ENCODE measurements at places on chromosomes 11 and 22. TPM values are rescaled to one million over a fixed set of nuclear protein-coding genes. Genes with fewer than 3 reads are reported as not detected.

DNA sequence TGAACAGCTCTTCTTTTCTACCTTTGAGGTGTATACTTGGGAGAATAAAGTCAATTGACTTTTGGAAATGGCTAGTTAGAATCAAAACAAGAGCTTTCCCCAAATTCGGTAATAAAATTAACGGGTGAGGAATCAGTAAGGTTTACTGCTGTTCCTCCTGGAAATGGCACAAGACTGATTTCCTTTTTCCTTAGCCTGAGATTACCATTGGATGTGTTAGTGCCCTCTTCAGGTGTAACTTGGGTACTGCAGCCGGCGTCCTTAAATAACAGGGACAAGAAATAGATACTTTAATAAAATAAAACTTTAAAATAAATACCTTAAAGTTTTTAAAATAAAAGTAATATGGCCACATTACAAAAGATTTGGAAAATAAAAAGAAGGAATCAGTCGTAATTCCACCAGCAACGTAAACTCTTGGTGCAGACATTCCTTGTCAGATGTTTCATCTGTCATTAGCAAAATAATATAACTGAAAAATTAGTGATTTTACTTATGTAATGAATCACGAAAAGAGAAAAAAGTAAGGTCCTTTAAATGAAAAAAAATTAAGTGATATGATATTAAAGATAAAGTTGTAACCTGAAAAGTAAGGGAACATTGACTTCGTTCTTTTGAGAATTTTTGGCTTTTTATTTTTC, 29.7 kb downstream of the ZFTA start:
- no peak for DNase-seq

- no peak for DNase-seq
Observed at GRCh38 chr22:31346733-31347250, 646 bp upstream of the PATZ1 start.

DNA sequence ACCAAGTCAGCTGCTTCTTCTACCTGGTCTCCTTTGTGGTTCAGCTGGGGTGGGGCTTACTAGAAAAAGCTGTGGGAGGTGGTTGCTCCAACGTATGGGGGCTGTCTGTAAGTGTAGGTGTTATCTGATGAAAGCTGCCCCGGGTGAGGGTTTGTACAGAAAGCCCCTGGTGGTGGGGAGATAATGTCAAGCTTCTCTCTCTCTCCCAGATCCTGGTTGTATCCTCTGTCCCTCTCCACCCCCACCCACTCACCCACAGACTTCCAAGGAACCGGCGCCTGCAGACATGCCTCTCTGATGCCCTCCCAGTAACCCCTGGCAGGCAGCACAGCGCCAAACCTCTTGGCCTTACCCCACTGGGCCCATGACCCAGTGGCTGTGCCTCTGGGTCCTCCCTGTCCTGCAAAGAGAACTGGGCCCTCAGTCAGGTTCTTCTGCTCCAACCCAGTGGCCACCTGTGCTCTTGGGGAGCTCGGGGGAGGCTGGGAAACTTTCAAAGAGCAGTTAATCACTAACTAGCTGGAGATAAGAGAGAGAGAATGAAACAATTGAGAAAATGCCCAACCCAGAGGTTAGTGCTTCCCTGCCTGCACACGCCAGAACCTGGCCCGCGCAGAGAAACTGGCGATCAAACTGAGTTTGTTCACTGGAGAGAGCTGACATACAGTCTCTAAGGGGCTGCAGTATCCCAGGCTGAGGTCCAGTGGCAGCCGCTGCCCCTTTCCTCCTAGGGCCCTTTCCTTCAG, 20.4 kb upstream of the EHF start:
- no peak for DNase-seq

DNA sequence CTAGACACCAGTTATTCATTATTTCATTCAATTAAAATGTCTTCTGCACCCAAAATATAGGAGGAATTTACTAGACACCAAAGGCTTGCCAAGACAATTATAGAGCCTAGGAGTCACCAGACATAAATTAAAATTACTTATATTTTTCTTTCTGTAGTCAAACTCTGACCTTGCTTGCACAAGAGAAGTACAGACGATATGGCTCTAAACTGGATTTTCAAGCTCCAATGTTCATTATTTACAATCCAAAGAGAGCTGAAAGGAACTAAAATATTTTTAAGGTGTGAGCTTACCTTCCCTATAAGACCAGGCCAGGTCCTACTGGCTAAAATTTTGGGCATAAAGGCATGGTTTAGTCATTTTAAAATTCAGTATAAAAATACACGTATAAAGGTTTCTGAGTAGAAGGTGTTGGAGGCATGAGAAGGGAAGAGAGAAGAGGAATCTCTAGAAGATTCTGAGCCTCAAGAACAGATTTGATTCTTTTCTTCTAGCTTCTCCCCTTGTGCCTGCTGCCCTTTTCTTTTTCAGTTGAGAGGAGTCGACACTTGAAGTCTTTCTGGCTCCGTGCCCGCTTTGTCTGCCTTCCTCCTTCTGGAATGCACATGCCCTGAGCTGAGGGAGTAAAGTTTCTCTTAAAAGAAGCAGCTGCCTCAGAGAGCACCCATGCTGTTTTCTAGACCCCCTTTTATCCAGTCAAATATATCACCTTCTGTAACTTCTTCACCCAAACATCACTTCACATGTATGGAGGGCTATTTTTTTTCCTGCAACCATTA, 13.5 kb downstream of the C11orf97 start:
- DNase-seq = no peak

GRCh38 chr11:57459164-57460021, 935 bp upstream of the RTN4RL2 start:
- DNase-seq = no peak

DNA sequence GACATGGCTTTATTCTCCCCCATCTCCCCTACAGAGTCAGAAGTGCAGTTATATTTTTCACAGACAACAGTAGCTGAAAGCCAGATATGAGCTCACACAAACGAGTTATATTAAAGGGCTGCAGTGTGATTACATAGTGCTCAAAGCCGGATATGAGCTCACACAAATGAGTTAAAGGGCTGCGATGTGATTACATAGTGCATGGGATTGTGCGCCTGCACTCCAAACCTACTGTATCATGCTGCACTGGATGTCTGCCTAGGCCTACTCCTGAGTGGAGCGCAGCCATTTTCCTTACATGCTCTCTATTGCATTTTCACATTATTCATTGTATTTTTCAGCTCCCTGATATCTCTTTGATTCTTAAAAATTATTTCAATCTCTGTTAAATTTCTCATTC, 414.6 kb upstream of the LARGE1 start:
- no peak for DNase-seq

DNA sequence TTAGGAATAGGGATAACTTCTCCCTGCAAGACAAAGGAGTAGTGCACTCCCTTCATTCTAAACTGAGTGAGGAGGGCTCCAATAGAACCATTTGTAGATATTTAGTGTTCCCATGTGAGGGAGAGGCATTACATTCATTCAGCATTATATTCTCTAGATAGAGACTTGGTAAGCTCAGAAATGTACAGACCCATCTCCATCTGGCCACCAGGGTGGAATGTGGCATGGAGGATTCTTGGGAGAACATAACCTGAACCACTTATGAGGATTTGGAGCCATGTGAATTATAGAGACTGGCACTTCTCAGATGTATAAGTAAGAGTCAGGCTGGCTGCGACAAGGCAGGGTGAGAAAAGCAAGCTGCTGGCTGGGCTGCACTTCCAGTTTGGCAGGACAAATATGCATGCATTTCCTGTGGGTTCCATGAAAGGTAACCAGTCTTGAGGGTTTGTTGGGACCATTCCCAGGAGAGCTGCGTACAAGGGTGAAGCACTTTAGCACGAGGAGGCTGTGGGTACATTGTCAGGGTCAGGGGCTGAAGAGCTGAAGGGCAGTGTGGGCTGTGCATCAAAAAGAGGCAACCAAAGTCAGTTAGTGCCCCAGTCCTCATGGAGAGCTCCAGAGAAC, 9.2 kb downstream of the RRP8 start:
- DNase-seq = no peak

- DNase-seq = no peak
Observed at GRCh38 chr11:32464078-32464477, 28.7 kb upstream of the WT1 start.

- DNase-seq = no peak
Observed at GRCh38 chr11:72039856-72040401, 40.4 kb downstream of the NUMA1 start.

- peak; percentile 98 for DNase-seq
Observed at GRCh38 chr22:37804881-37805809, 2.6 kb upstream of the GCAT start.

DNA sequence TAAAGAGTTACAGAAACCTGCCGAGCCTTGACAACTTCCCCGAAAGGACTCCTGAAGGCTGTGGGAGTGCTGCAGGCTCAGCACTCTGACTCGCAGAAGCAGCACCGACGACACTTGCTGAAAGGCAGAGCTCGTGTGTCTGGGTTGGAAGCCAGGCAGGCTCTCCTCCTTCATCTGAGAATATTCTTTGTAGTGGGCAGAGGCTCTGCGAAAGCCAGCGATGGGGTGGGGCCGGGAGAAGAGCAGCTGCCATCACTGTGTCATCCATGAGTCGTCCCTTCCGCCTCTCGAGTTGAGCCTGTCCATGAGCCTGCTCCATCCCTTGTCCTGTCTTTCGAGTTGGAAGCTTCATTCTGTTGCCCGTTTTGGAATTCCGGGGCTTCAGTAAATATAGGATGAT, 11.9 kb downstream of the GLB1L2 start:
- DNase-seq = no peak

DNA sequence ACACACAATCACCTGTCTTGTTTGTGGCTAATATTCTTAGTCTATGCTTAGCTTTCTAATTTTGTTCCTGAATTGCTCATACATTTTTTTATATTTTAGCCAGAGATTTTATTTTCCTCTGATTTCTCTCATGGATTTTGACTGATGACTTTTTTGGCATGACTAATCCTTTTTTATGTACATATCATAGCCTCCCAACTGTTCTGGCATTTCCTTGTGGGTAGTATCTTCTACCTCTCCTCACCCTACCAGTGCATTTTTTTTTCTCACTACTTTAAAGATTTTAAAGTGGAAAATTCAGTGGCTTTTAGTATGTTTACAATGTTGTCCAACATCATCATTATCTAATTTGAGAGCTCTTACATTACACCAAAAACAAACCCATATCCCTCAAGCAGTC, 84.4 kb upstream of the TENM4 start:
- no peak for DNase-seq

- DNase-seq = no peak
Observed at GRCh38 chr11:123373754-123374621, 56.1 kb upstream of the GRAMD1B start.

DNA sequence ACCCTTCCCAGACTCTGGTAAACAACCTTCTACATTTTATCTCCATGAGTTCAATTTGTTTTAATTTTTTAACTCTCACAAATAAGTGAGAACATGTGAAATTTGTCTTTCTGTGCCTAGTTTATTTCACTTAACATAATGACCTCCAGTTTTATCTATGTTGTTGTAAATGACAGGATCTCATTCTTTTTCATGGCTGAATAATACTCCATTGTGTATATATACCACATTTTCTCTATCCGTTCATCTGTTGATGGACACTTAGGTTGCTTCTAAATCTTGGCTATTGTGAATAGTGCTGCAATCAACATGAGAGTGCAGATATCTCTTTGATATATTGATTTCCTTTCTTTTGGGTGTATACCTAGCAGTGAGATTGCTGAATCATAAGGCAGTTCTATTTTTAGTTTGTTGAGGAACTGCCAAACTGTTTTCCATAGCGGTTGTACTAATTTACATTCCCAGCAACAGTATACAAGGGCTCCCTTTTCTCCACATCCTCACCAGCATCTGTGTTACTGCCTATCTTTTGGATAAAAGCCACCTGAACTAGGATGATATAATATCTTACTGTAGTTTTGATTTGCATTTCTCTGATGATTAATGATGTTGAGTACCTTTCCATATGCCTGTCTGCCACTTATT, 93.9 kb downstream of the ATG16L2 start:
- no peak for DNase-seq

GRCh38 chr11:134518616-134519389, 106.8 kb upstream of the B3GAT1 start:
- DNase-seq = peak; percentile 79

DNA sequence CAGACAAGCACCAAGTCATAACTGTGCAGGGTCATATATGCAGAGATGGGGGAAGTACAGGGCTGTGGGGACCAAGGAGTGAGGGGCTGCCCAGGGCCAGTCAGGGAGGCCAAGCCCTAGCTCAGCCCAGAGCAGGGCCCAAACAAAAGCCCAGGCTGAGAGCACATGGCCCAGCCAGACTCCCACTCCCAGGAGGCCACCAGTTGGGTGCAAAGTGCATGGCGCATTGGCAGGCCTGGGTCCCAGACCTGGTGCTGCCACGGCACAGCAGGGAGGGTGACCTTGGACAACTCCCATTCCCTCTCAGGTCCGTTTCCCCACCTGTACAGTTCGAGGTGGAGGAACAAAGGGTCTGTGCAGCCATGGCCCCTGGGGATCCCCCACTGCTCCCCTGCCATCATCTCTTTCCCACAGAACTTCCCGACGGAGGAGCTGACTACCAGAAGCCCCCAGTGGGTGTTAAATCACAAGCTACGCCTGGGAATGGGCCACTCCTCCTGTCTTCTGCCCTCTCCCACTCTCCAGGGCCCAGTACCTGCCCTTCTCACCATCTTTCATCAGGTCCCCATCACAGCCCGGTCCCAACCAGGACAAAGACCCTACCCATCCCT, 608 bp downstream of the NIPSNAP1 start:
- no peak for DNase-seq

DNA sequence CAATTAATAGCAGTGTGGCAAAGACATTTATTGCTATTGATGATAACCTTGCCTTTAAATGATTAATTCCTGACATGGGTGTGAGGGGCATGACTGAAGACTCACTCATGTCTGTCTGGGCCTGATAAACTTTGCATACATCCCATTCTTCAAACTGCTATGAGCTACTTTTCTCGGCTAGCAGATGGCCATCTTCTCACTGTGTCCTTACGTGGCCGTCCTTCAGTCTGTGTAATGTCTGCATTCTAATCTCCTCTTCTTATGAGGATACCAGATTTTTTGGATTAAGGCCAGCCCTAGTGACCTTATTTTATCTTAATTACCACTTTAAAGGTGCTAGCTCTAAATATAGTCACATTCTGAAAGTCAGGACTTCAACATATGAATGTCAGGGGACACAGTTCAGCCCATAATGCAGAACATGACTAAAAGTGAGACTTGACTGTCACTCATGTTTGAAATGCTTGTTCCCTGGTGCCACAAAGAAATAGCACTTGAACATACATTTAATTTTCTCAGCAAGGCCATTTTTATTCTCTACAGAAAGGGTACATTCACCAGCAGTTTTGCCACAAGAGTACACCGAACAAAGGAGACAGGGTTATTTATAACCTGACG, 32.3 kb downstream of the OR10A6 start:
- DNase-seq = no peak

PLAAT2 gene
- 0.64 TPM for total RNA-seq

SLC6A5 gene
- total RNA-seq = not detected

MISFA gene
- total RNA-seq = 3.7 TPM

UCP3 gene
- total RNA-seq = 2.7 TPM

RAB3IL1 gene
- 36.5 TPM for total RNA-seq

ABCC8 gene
- total RNA-seq = 0.58 TPM
